ENCODE measurements at places on chromosomes 1 and 21.

DNA sequence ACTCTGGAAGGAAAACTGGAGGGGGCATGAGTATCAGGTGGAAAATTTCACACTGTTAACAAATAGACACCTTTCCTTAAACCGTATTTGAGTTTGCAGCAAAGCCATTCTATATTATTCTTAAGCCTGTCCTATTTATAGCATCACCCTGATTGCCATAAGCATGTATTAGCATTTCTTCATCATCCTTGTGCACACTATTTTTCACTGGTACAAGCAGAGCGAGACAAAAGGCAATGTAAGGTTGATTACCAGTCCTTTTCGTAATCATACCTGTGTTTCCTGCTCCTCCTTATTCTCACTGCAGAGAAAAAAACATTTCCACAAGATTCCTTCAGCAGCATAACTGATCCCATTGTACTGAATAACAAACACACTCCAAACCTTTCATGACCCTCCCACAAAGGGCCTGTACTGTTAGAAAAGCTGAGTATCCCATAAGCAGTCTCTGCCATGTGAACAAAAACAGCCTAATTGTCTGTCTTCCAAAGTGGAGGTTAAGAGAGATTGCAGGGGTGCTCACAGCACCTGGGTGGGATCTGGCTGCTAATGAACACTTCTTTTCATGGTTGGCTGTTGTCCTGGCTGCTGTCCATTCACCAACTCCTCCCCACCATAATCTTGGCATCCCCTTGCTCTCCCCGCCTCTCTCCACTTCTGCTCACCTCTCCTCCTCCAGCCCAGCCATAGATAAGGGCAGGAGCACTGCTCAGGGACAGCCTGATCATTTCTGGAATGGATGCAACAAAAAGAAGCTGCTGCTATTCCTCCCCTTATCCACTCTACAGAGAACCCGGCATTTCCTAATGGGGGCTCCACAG, 30.4 kb downstream of the VTCN1 start:
- DNase-seq: no peak

- no peak for DNase-seq
Measured at GRCh38 chr21:44757731-44758130, 43.9 kb downstream of the UBE2G2 start.

GRCh38 chr1:216944864-216945510, 221.8 kb upstream of the ESRRG start:
- no peak for DNase-seq

- DNase-seq: no peak
Measured at GRCh38 chr1:231691618-231692259, 65.1 kb downstream of the DISC1 start.

All from stimulated activated CD4-positive, alpha-beta T cell treated with anti-CD3 and anti-CD28 coated beads, Interleukin-1b, Interleukin-23, amount 100 ng/mL, for 1 hour (primary cell).